Activated CD4-positive, alpha-beta T cell treated with anti-CD3 and anti-CD28 coated beads, Interleukin-2, amount 10 ng/mL, durations not matched to agents 7 days and 5 days (primary cell): ENCODE measurements at places on chromosomes 1 and 21. TPM values are rescaled to one million over a fixed set of nuclear protein-coding genes. Genes with fewer than 3 reads are reported as not detected.

Gene LRRIQ3
- 1.3 TPM for total RNA-seq

Gene KCNA3
- total RNA-seq = 73.3 TPM

Gene ARF1
- total RNA-seq = 285 TPM

Gene ZNF691
- total RNA-seq = 11.0 TPM

- no peak for DNase-seq
Measured at GRCh38 chr1:9388335-9389180, 95.9 kb downstream of the SPSB1 start.

DNA sequence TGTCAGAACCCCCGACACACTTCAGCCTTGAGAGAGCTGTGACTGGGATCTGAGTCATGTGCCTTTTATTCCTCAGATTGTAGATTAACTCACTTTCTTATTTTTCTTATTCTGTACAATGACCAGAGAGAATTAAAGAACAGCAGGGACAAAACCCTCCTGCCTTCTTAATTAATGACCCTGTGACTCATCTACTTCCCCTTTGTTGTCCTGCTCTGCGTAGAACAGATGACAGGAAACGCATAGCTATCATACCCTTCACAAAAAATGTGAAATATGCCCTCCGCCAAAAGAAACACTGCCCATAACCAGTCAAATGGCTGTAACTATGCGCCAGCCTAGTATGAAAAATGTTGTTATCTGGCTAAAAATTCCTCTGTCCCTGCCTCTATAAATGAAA is 9.1 kb upstream of the PADI2 start:
- DNase-seq = no peak

DNA sequence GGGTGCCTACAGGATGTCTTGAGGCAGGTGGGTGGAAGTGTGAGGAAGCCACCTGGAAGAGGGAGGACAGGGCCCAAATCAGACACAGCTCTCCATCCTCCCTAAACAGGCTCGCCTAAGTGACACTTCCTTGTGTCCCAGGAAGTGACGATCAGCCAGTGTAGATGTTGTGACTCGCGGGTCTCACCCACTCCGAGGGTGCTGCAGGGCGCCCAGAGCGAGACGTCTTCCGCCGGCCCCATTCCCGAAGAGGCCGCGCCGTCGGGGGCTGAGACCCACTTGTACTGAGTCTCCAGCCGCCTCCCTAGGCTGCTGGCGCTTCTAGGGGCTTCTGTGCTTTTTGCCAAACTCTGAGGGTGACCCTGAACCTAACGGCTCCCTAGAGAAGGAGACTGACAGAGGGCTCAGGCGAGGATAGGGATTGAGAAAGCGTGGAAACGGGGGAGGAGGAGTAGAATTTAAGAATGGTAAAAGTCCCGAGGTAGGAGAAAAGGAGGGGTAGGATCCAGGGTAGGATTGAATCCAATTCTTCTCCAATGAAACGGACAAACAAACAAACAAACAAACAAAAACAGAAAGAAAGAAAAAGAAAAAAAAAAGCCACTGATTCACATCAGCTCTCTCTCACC is 543 bp upstream of the MARK1 start:
- DNase-seq = no peak

GRCh38 chr1:173341971-173342370 is 134.8 kb upstream of the TNFSF4 start:
- DNase-seq = no peak

DNA sequence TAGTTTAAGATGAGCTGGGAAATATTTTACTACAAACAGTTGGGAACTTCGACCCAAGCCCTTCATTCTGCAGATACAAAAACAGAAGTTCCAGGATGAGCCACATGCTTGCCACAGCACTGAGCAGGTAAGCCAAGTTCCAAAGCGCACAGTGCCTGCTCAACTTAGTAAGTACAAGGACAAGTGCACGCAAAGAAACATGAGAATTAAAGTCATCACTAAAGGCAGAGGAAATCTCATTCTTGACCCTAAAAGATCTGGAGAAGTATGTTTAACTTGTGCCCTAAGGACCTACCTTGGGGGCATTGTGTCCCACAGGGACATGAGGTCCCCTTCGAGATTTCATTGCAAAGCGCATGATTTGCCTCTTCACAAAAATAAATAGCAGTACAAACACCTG is 1.2 kb upstream of the UBAP2L start:
- DNase-seq = no peak

GRCh38 chr1:90402893-90403849 is 313.9 kb downstream of the BARHL2 start:
- DNase-seq = no peak

DNA sequence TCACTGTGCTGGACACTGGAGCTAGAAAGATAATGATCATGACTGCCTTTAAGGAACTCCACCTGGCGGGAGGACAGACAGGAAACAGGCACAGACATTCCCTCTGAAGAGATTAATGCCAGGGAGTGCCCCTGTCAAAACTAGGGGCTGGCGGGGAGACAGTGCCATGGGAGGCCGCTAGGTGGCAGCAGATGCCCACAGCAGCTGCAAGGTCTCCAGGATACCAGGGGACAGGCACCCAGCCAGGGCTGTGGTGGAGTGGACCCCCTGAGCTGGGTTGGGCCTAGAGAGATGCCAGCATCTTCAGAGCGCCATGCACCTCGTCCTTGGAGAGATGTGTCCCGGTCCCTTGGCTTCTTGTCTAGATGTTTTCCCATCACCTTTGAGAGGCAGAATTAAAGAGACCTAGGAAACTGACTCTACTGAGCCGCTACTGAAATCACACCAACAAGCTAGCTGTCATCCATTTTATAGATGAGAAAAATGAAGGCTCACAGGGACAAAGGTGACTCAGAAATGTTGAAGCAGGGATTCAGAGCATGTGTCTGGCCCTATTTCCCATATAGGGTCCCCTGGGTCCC is 3.6 kb downstream of the REN start:
- DNase-seq = peak; percentile 75

DNA sequence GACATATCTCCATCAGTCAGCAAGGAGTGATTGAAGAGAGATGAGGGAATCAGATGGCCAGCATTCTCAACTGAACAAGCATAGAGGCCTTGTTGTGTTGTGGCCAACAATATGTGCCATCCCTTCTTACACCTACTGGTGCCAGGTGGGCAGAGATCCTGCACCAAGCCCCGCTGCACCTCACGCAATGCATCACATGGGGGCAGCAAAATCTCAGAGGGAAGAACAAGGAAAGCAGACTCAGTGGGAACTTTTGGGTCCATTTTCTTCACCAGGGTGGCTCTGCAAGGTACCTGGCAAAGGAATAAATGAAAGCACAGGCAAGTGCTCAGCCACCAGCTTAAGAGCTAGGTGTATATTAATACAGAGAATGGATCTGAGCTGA is 33.2 kb downstream of the HSD3B2 start:
- no peak for DNase-seq

DNA sequence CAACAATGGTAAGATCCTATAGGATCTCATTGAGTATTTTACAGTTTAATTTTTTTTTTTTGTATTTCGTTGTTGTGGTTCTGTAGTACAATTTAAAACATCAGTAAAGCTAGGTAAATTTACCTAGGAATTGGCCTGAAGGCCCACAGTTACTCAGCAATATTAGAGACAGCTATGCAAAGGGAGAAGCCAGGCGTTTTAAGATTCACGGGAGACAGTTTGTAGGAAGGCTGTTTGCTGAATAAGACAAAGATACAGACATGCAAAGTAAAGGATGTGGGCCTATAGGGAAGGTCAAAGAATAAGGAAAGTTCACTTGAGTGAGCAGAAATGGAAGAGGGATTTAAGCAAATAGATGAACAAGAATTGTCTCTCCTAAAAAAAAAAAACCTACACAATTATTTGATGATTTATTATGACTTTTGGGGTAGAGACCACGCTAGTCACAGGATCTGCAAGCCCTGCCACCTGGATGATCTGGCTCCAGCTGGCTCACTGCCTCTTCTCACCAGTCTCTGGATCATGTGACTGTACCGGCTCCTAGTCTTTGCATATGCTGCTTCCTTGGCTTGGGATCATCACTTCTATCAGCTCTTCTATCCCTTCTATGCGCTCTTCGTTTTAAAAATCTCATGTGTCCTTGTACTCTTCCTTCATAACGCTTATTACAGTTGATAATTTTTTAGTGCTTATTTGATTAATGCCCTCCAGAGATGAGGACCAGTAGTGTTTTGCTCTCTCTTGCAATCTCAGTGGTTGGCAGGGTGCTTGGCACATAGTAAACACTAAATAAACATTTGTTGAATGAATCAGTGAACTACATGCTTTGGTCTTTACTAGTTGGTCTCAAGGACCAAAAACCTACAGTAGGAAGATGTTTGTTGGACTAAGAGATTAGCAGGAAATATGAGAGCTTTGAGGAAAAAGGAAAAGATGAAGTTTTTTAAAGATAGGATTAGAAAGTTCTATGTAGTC is 14.1 kb downstream of the DYRK1A start:
- no peak for DNase-seq

- peak; percentile 46 for DNase-seq
Measured at GRCh38 chr1:9284061-9284460, 8.6 kb upstream of the SPSB1 start.

DNA sequence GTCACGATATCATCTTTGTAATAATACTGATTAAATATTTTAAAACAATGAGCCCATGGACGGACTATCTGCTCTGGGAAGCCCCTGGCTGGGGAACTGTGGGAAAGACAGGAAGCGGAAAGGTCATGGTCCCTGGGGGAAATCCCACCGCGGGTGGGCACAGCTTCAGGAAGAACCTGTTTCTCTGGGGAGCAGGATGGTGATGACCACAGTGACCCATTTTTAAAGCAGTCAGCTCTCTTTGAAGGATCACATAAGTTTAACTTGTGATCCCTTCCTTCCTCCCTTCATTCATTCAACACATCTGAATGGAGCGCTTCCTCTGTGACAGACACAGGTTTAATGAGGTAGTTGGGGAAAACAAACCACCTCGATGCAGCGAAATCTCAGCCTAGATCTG is 73.0 kb downstream of the DHRS3 start:
- DNase-seq = no peak

DNA sequence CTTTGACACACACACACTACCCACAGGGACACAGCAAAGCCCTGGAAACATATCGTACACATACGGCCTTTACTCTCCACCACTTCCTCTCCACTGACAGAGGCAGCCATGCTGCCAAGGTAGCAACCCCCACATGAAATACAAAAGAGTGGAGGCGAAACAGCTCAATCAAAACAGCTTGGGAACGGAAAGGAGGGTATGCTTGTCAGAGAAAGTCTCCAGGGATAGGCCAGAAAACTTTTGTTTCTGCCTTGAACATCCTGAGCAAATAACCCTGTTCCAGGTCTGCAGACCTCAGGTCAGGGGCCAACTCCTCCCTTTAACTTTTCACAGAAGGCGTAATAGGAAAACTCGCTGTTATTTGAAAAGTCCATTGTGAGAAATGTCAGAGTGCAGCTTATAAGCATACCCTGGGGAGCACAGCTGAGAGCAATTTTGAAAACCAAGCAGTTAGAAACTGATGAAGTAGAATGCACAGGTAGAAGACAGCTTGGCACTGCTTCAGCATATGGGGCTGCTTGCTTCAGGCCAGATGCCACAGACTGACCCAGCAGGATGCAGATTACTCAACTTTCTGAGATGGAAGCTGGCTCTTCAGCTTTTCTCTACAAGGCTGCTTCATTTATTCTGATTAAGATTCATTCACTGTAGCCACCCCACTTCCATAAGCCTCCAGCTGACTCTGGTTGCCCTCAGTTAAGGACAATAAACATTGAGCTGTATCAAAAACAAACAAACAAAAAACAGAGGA is 18.0 kb downstream of the KIAA0319L start:
- DNase-seq = peak; percentile 73

GRCh38 chr1:145877923-145878486 is 7.7 kb downstream of the ANKRD35 start:
- no peak for DNase-seq
